M059J (cell line): ENCODE measurements at places on chromosomes 5 and 9.
A peak's percentile ranks its signal among the peaks of the same experiment; 100 is the strongest.

DNA sequence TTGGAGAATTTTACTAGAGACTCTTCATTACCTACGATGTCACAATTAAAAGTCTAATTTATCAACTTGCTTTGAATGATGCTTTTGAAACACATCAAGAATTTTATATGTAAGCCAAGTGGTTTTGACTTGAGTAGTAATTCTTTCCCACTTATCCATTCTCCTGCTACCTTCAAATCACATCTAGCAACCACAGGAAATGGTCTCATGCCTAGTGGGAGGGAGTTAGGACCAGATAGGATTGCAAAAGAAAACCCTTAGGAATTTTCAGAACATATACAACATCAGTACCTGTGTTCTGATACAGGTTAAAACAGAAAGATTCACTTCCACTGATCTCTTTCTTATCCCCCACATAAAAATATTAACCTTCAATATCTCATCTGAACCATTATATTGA lies 260.4 kb downstream of the CWC27 start:
- DNase-seq = no peak

GRCh38 chr5:126801174-126801991 lies 24.4 kb downstream of the LMNB1 start:
- DNase-seq = peak; percentile 33

- DNase-seq = no peak
Measured at GRCh38 chr9:117116084-117116483, 298.8 kb downstream of the ASTN2 start.

DNA sequence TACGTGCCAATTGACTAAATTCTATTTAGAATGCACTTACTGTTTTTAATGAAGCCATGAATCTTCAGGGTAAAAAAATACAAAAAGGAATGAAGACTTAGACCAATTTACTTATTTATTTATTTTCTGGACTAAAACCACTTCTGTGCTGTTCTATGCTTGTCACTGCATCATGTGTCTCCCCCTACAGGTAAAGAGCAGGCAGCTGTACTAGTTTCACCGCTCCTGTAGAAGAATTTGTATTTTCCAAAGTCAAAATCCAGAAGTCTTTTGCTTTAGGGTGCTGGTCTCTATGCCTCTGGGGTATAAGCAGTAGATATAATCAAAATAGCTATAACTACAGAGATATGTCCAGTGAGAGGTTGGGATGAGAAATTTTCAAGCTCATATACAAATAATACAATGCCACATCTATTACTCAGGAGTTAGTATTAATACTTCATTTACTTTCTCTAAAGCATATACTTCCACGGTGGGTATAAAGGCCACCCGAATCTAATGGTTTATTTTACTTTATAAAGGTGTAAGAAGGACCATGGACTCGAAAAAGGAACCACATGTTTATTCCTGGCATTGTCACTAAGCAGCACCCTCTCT lies 591.5 kb downstream of the RAB3C start:
- peak; percentile 61 for DNase-seq

GRCh38 chr5:150353032-150353675 lies 4.3 kb upstream of the TCOF1 start:
- DNase-seq = peak; percentile 76

DNA sequence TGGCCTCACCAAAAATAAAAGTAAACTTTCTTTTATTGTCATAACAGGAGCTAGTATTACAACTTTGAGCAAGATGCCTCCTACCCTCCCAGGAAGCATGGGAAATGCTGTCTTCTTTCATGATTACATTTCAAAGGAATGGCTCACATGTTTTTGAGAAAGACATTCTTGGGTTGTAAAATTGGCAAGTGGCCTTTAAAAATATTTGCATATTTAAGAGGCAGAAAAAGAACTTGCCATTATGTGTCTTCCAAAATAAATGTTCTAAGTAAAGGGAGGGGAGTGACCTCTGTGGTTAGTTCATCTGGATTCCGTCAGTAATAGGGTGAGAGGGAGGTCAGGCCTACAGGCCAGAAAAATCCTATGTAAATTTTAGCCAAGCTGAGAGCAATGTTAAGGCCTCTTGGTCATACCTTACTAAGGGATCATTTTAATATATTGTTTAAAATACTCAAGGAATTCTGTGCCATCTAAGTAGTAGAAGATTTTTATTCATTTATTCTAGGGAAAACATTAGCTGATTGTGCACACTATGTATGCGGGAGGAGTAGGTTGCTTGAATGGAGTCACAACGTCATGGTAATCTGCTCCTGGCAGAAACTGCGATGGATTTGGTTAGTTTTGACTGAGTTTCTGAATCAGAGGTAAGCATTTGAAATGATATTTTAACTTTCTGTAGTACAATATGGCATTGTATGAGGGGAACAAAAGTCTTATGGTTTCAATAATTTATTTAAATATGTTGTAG lies 1485.7 kb upstream of the CDH9 start:
- DNase-seq = peak; percentile 89

DNA sequence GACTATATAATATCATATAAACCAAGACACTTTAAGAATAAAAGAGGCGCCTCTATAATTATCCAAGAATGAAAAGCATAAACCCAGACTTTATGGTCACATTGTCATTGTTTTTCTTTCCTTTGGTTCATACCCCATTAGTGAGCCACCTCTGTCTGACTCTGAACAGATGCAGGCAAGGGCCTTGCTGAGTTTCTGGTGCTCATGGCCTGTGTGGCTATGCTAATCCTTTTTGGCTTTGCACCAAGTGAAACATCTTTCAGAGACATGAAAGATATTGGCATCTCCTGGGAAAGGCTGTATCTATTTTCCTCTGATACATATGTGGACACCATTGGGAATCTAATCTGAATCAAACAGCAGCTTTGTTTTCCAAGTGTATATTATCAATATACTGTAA lies 222.5 kb downstream of the CHSY3 start:
- DNase-seq = no peak

DNA sequence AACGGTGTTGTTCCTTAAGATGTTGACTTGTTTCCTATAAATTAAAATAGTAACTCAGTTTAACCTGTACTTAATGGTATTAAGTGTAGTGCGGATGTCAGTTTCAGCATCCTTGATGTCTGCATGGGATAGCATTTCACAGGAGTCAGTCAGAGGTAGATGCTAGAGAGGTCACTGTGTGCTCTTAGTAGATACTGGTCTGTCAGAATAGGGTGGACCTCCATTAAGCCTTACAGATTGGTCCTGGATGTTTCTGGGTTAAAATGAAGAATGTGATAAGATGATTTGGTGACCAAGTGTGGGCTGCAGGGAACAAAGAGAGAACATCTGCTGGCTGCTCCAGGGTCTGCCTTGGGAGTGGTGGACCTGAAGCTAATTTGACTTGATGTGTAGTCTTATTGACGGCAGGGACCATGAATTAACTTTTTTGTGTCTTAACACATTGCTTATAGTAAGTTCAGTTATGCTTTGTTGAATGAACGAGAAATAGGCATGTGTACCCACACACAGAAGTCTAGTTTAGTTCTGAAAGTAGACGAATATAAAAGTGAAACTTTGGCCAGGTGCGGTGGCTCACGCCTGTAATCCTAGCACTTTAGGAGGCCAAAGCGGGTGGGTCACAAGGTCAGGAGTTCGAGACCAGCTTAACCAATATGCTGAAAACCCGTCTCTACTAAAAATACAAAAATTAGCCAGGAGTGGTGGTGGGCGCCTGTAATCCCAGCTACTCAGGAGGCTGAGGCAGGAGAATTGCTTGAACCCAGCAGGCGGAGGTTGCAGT lies 12.5 kb downstream of the RAB24 start:
- no peak for DNase-seq

- no peak for DNase-seq
Measured at GRCh38 chr5:137708796-137709559, 26.9 kb downstream of the KLHL3 start.

- DNase-seq = no peak
Measured at GRCh38 chr5:60823574-60823973, 20.5 kb downstream of the ELOVL7 start.

DNA sequence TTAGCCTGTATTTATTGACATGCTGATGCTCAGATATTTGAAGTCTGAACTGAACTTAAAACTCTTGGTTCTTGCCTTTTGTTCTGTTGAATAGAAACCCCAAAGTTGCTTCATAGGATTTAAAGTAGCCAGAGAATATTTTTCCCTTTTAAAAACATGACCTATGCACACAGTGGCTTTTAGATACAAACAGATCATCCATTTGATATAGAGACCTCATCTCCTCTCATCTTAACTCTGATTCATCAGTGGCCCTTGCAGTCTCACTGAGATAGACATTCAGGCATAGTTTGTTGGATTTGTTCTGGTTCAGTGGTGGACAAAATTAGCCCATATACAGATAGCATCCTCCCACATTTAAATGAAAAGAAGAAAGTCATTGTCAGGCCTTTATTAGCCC lies 43.5 kb upstream of the PJA2 start:
- peak; percentile 46 for DNase-seq

- no peak for DNase-seq
Measured at GRCh38 chr9:86022687-86023266, 76.6 kb downstream of the GOLM1 start.

DNA sequence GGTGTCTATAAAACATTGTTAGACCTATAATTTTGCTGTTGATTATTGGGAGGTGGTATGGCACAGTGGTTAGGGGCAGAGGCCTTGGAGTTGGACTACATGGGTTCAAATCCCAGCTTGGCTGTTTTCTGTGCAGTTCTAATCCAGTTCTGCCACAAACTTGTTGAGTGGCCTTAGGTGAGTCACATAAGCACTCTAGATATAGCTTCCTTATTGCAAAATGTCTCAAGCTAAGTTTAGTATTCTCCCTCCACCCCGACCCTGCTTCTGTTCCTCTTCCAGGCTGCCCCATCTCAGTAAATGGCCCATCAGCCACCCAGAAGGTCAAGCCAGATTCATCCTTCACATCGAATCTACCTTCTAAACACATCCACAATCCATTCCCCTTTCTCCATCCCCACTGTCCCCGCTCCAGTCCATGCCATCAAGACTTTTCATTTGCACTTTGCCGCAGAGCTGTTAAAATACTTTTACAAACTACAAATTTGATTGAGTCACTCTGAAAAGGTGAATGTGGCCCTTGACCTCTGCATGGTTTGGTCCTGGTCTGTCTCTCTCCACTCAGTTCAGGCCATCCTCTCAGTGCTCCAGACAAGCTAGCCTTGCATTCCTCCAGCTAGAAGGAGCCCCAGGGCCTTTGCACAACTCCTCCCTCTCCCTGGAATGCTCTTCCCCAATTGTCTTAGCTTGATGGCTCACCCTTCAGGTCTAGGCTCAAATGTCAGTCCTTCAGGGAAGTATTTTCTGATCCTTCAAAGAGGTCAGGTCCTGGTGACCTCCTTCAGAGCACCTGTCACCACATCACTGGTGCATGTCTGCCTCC lies 10.0 kb upstream of the HDHD3 start:
- DNase-seq = no peak

DNA sequence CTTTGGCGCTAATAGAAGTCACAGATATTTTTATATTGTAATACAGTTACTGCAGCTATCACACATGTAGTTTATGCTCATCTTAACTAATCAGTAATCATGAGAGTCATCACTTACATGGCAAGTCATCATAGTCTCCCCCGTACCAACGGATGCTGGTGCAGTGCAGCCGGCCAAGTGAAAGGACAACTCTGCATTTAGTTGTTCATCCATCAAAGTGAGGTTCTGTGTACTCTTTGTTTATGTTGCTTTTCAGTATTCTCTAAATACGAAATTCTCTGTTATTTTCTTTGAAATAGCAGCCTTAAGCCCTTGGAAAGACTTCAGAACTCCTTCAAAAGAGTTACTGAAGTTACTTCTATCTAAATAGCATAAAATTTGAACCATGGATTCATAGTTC lies 216.7 kb downstream of the CCDC171 start:
- no peak for DNase-seq

DNA sequence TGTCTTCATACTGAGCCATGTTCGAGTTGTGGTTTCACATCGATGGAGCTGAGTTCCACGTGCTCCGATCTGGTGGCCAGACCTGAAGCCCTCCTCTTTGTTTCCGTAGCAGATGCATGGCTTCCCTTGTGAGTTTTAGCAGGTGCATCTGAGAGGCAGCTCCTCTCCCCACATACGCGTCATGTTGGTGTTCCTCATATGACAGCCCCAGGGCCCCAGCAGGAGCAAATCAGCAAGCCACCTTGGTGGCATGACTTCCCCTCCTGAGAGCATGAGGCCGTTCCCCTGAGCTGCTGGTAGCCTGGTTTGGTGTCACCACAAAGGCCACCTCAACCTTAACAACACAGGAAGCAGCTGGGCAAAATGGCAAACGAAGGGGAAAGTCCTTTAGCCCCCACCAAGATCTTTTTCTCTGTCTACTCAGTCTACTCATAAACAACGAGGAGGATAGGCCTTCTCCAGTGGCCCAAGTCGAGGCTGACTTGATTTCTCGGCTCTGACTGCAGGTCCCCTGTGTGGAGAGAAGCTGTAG lies 5.9 kb downstream of the CYFIP2 start:
- no peak for DNase-seq

DNA sequence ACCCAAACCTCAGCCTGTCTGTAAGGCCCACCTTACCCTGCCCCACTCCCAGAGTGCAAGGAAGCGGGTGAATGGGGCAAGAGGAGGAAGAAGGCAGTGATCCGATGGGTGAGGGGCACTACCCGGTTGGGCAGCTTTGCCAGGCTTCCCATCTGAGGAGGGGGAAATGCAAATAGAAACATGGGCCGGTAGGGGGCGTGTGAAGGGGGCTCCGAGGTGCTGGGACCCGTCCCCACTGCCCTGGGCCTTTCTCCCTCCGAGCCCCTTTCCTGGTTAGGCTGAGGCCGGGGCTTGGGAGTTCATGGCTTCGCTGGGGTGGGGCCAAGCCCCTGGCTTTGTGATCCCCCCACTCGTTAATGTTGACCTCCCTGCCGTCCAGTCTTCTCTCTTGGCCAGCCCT lies 23.6 kb upstream of the MYORG start:
- no peak for DNase-seq

GRCh38 chr5:157266286-157267007 lies 524 bp downstream of the CYFIP2 start:
- no peak for DNase-seq

- DNase-seq = no peak
Measured at GRCh38 chr5:175738602-175739133, 80.8 kb downstream of the HRH2 start.

- no peak for DNase-seq
Measured at GRCh38 chr5:179122411-179123108, 62.4 kb downstream of the ZNF354C start.

DNA sequence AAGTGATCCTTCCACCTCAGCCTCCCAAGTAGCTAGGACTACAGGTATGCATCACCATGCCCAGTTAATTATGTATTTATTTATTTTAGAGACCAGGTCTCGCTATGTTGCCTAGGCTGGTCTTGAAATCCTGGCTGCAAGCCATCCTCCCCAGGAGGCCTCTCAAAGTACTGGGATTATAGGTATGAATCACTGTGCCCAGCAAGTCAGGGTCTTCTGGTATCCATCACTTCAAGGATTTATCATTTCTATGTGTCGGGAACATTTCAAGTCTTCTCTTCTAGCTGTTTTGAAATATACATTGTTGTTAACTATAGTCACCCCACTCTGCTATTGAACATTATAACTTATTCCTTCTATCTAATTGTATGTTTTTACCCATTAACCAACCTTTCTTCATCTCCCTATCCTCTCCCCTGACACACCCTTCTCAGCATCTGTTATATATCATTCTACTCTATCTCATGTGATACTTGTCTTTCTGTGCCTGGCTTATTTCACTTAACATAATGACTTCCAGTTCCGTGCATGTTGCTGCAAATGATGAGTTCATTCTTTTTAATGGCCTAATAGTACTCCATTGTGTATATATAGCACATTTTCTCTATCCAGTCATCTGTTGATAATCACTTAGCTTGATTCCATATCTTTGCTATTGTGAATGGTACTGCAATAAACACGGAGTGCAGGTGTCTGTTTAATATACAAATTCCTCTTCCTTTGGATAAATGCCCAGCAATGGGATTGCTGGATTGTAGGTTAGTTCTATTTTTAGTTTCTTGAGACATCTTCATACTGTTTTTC lies 26.4 kb downstream of the UTP15 start:
- peak; percentile 92 for DNase-seq
